ENCODE measurements at places on chromosomes 4 and X.

- DNase-seq, result no peak
Observed at GRCh38 chr4:145433684-145434083, 48.0 kb upstream of the SMAD1 start.

GRCh38 chr4:48604527-48604926 is 114.5 kb downstream of the ZAR1 start:
- DNase-seq, result no peak

GRCh38 chrX:106341823-106342222 is 173.7 kb downstream of the PWWP3B start:
- no peak for DNase-seq

GRCh38 chrX:27883468-27884092 is 75.8 kb downstream of the MAGEB10 start:
- DNase-seq, result no peak

DNA sequence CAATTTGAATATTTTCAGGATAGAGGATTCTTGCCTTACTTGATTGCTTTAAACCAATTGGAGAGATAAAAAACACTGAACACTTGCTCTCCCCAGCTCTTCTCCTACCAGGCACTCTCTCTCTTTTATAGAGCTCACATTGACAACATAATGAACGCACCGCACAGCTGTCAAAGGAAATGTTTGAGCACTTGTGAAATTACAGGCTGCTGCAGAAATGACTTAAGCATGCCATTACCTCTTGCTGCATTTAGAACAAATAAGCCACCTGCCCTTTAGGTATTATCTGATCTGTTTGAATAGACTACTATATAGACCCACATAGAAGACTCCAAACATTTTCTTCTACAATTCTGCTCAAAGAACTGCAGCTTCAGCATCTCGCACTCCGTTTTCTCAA is 227.7 kb downstream of the C4orf33 start:
- no peak for DNase-seq

DNA sequence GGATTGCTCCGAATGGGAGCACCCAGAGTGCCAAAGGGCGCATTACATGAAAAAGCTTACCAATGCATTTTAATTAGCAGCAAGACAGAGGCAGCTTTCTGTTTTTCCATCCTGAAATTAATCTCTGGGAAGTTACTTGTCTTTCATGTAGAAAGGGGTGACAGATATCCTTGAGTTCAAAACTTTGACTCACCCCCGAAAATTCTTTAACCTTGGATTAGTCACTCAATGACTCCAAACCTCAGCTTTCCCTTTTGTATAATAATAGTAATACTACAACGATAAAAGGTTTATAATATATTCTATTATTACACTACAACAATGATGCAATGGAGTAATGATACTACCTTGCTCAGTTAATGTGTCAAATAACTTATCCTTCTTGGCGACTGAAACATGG is 126.3 kb downstream of the ADAMTS3 start:
- no peak for DNase-seq

- DNase-seq, result no peak
Observed at GRCh38 chr4:2977211-2978088, 14.1 kb downstream of the GRK4 start.

- no peak for DNase-seq
Observed at GRCh38 chr4:94931626-94932025, 173.9 kb downstream of the BMPR1B start.

Data from CD4-positive, alpha-beta T cell treated with Interleukin-15 for 4 hours (primary cell).